ENCODE measurements at places on chromosomes 6 and 20.

DNA sequence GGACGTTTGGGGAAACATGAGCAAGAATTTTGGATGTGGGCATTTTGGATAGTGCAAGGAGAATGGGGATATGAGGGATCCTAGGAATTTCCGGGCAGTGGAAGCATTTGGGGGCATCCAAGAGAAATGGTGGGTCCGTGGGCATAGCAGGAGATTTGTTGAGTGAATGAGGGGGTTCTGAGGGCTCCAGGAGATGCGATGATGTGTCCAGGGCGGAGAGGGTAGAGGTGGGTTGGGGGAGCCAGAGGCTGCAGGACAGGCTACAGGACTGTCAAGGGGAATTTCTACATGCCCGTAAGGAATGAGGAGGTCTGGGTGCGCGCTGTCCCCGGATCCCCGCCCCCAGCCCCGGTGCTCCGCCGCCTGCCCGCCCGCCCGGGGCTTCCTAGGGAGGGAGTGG is 364 bp downstream of the FRS3 start:
- DNase-seq: no peak

DNA sequence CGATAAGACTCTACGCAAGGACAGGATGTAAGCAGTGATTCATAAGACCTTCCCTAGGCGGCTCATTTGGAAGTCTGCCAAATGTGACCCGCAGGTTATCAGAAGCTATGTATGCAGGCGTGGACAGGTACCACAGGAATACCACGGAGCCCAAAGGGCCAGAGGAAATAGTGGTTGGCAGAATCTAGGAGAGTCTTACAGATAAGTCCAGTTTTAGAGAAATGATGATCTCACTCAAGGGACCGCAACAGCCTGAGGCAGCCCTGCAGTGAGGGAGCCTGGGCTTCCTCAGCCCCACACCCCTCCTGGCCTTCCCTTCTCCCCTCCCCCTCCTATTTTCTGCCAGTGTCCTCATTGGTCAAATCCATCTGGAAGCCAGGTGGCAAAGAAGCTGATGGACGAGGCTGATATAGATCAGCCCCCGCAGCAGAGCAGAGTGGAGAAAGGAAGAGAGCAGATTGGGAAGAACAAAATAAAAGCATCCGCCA is 110.6 kb downstream of the FNDC1 start:
- DNase-seq: no peak

DNA sequence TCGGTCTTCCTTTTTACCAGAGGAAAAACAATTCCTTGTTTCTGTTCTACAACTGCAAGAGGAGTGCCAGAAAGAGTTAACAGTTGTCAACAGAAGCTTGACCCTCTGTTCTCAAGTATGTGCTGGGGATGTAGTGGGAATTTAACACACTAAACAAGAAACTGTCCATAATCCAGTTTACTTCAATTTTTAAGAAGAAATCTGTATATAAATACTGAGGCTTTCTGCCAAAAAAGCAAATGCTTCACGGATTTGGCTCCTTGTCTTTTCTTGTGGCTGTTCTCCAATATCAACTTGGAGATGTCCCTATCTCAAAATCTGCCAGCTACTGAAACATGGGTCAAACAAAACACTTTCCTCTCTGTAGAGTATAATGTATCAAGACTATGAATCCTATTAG is 26.8 kb downstream of the REV3L start:
- DNase-seq: no peak

DNA sequence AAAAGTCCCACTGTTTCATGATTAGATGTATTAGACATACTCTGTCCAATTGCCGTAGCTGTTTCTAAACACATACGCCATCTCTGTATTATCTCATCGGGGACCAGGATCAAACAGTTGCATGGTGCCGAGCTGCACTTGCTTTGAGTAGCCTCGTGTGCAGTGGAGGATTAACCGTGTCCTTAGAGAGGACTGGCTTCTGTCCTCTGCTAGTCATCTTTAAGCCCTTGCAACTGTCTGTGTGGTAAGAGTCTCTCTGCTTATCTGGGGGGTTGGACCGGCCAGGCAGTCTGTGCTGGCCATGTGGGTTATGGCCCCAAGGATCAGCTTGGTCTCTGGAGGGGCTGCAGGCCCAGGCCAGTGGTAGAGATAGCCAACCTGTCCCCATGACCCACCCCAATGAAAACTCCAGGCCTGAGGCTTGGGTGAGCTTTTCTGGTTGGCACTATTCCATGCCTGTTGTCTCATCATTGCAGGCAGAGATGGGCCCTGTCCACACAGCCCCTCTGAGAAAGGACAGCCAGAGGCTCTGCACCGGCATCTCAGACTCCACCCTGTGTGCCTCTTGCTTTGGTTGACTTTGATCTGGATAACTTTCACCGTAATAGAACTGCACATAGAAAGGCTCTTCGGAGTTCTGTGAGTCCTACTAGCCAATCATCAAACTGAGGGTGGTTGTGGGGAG is 137.3 kb upstream of the SNX9 start:
- no peak for DNase-seq

DNA sequence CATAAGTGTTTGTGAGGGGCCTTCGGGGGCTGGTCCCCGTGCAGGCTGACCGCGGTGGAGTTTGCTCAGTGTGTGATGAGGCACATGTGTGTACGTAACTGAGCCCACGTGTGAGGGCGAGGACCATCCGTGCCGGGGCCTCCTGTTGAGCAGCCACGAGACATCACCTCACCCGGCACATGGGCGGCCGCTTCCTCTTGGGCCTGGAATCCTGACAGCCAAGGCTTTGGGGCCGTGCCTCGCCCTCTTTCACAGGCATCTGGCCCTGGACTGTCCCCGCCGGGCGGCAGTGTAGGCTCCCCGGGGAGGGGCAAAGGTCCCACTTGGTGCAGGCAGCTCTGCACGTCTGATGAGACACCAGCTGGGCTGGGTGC is 202.3 kb downstream of the DLL1 start:
- DNase-seq: no peak

DNA sequence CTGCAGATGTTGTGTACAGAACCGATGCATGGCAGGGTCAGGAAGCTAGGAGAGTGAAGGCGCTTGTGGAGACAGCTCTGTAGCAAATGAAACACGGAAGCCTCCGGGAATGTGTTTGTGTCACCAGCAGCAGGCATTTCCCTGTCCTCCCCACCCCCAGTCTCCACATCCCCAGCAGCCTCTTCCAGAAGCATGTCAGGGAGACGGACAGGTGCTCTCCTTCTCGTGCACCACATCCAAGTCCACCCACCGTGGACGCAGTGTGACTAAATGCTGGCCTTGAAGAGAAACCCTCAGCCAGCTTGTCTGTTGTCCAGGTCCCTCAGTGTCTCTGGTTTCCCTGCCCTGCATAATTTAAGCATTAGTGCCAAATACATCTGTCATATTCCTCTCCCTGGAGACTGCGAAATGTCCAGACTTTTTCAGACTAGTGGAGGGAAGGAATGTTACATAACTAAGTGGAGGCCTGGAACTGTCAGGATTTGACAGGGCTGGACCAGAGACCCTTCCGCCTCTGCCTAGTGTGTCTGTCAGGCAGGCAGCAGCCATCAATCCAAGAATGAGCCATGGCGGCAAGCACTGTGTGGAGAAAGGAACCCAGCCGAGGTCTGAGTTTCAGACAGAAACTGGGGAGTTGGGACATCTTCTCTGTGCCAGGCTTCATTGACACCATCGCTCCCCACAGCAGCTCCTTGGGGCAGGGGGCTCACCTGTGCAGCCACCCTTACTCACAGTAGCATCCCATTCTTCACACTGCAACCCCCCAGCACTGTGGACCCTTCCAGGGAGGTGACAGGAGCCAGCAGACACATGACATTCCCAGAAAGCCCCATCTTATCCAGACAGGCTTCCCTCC is 26.6 kb upstream of the PI16 start:
- DNase-seq: no peak

GRCh38 chr6:39841291-39841690 is 49.1 kb downstream of the DAAM2 start:
- no peak for DNase-seq

DNA sequence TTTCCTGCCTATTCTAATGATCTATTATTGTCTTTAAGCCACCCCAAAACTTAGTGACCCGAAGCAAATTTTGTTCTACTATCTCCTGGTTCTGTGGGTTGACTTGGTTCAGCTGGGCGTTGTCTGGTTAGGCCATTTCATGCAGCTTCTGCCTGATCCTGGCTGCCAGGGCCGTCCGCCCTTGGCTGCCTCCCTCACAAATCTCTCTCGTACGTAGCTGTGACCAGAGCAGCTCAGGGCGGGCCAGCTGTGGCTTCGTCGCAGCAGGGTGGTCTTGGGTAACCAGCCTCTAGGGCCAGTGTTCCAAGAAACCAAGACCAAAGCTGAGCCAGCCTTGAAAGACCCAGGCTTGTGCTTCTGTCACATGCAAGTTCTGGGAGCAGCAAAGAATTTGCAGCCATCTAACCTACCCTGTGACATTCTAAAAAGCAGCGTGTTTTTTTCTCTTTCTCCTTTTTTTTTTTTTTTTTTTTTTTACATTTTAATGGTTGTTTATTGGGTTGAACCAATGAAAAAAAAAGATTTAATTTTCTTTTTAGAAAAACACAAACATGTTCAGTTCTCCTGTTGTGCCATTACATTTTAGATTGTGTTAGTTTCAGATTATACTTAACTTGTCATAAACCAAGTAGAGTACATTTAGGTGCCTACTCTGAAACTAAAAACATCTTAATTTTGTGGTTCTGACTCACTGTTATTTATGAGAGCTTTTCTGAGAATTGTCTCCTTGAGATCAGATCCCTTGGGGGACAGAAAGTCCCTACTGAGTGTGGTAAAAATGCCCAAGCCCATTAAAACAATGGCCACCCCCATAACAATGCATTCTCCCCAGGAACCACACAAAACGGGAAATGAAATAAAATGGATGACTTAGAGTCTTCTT is 83.9 kb downstream of the ZDHHC14 start:
- DNase-seq: no peak

Data from NCI-H1092 (cell line).